ENCODE measurements at places on chromosomes 5 and 9.

- DNase-seq, result no peak
Observed at GRCh38 chr5:105506692-105507277, 1944.2 kb upstream of the NUDT12 start.

GRCh38 chr9:109616571-109617120, 118.5 kb upstream of the PTPN3 start:
- DNase-seq, result no peak

DNA sequence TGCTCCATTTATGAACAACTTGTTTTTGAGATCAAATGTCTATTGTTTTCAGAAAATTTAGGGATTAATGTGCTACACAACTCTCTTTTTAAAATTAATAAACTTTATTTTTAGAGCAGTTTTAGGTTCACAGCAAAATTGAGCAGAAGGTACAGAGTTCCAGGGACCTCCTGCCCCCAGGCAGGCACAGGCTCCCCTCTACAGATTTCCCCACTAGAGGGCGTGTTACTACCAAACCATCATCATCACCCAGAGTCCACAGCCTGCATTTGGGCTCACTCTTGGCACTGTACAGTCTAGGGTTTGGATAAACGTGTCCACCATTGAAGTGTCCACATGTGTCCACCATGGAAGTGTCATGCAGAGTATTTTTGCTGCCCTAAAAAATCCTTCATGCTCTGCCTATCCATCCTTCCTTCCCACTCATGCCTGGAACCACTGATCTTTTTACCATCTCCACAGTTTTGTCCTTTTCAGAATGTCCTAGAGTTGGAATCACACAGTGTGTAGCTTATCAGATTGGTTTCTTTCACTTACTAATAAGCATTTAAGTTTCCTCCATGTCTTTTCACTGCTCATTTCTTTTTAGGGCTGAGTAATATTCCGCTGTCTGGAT, 61.7 kb downstream of the MRPL36 start:
- DNase-seq, result no peak

DNA sequence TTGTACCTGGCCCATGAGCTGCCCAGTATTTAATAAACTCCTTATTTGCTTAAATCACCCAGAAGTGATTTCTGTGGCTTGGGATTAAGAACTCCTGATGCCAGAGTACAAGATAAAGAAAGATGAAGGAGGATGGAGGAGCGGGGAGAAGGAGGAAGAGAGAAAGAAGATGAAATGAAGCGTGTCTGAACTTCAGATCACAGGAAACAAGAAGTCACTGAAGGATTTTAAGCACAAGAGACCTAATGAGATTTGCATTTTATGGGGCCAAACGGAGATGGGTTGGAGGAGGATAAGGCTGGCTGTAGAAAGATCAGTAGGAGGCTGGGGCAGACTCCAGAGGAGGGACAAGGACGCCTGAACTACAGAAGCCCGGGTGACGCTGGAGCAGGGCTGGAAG, 3.1 kb downstream of the EIF4E1B start:
- DNase-seq, result no peak

- no peak for DNase-seq
Observed at GRCh38 chr5:122172207-122172606, 42.9 kb downstream of the ZNF474 start.

GRCh38 chr5:141245250-141245717, at the start of gene PCDHB15:
PCDHB15 (plus strand) TSS chr5:141245395; CDS start chr5:141245579, 184 bp downstream.
- no peak for DNase-seq

DNA sequence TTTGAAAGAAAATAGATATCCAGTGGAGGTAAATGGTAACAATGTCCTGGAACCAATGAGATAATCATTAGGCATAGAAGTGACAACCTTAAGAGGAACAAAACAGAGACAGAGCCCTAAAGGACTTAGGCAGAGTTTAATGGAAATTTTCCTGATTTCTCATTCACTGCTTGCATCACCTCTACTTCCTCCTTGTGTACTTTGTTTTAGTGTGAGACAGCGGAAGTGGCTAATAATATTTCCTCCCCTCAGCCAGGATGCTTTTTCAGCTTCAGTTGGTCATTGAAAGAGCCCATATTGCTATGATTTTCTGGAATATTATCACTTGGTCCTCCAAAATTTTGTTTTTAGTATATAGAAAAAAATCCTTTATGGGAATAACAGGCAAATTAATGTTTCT, 153.4 kb upstream of the MPDZ start:
- DNase-seq, result no peak

- DNase-seq, result no peak
Observed at GRCh38 chr9:10237584-10237983, 375.2 kb downstream of the PTPRD start.

GRCh38 chr5:112062181-112062580, 305.2 kb upstream of the NREP start:
- no peak for DNase-seq

- no peak for DNase-seq
Observed at GRCh38 chr5:130138406-130139045, 234.3 kb downstream of the CHSY3 start.

DNA sequence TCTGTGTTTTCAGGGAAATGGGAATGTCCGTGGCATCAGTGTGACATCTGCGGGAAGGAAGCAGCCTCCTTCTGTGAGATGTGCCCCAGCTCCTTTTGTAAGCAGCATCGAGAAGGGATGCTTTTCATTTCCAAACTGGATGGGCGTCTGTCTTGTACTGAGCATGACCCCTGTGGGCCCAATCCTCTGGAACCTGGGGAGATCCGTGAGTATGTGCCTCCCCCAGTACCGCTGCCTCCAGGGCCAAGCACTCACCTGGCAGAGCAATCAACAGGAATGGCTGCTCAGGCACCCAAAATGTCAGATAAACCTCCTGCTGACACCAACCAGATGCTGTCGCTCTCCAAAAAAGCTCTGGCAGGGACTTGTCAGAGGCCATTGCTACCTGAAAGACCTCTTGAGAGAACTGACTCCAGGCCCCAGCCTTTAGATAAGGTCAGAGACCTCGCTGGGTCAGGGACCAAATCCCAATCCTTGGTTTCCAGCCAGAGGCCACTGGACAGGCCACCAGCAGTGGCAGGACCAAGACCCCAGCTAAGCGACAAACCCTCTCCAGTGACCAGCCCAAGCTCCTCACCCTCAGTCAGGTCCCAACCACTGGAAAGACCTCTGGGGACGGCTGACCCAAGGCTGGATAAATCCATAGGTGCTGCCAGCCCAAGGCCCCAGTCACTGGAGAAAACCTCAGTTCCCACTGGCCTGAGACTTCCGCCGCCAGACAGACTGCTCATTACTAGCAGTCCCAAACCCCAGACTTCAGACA, 9.5 kb downstream of the RAB24 start:
- DNase-seq, result no peak

- DNase-seq, result no peak
Observed at GRCh38 chr9:104808035-104808614, 44.2 kb downstream of the NIPSNAP3B start.

DNA sequence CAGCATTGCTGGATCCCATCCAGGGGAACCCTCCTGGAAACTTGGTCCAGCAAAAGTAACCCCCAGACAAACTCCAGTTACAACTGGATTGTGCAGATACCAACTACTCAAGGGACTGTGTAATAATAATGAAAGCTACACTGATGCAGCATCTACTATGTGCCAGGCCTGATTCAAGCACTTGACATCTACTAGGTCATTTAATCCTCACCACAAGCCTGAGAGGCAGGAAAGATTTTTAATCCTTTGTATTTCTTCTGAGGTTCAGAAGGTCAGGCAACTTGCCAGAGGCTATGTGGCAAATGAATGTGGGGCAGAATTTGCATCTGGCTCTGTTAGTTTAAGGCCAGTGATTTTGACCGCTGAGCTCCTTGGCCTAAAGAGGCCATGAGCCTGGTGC, 29.5 kb upstream of the FOXI1 start:
- DNase-seq, result no peak

DNA sequence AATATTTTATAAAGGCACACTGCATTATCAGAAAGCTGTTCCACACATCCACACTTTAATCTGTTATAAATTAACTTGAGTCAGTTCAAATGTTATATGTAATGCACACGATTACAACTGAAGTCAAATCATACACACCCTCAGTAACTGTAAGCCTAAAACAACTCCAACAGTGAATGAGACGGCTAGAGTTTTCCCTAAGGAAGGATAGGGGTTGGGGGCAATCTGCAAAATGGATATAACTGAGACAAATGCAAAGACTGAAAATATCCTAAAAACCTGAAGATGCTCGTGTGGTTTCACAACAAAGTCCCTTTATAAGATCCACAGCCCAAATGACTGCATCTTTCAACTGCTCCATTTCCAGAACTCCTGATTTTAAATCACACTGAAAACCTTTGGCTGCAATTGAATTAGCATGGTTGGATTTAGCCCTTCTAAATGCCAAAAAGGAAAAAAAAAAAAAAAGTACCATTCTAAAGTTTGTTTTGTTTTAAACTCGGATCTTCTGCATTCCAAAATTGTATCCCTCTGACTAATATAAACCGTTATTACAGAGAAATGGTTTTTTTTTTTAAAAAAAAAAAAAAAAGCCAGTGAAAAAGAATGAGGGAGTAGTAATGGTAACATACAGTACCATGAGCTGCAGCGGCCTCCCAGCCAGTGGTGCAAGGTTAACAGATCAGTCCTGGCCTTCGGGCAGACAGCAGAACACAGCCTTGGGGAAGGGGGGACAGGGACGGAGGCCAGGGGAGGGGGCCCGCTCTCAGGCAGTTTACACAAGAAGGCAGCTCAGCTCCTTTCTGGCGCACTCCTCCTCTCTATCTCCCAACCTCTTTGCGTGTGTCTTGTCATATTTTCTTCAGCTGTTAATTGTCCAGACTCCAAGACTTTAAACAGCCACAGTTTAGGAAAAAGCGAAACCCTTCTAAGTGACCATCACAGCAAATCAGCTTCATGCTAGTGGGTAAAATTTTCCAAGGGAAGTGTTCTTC, 166.1 kb downstream of the BNC2 start:
- no peak for DNase-seq

GRCh38 chr5:154002511-154003020, 36.1 kb downstream of the FAM114A2 start:
- DNase-seq, result no peak

- no peak for DNase-seq
Observed at GRCh38 chr9:74858751-74859414, 28.8 kb downstream of the TRPM6 start.

DNA sequence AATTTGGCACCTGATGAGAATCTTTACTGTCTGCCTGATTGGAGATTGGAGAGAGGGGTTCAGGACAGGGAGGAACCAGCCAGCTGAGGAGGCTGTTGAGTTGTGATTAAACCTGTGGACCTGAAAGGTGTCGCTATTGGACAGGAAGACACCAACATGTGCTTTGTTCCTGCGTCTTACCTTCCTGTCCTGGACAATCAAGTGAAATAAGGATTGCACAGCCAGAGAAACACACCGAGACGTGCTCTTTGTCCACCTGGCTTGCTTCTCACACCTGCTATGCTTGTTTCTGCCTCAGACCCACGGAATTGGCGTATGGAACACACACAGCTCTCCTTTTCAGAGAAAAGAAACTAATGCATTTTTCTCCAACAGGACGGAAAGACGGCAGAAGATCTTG, 57.7 kb upstream of the CTSL start:
- no peak for DNase-seq

DNA sequence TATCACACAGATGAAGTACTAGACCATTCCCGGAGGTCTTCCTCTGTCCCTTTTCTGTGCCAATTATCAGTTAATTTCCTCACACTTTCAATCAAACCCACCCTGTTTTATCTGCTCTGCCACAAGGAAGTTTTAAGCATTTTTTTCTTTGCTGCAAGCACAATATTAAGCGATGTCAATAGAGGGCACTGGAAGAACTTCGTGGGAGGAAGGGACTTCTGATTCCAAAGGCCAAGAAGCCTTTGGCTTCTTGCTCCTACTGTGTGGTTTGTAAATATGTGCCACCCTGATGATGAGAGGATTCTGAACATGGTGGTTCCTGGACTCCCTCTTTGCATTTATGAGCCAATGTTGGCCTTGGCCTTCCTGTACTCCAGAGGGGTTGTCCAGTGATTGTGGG, 1712.5 kb upstream of the C9orf72 start:
- no peak for DNase-seq

DNA sequence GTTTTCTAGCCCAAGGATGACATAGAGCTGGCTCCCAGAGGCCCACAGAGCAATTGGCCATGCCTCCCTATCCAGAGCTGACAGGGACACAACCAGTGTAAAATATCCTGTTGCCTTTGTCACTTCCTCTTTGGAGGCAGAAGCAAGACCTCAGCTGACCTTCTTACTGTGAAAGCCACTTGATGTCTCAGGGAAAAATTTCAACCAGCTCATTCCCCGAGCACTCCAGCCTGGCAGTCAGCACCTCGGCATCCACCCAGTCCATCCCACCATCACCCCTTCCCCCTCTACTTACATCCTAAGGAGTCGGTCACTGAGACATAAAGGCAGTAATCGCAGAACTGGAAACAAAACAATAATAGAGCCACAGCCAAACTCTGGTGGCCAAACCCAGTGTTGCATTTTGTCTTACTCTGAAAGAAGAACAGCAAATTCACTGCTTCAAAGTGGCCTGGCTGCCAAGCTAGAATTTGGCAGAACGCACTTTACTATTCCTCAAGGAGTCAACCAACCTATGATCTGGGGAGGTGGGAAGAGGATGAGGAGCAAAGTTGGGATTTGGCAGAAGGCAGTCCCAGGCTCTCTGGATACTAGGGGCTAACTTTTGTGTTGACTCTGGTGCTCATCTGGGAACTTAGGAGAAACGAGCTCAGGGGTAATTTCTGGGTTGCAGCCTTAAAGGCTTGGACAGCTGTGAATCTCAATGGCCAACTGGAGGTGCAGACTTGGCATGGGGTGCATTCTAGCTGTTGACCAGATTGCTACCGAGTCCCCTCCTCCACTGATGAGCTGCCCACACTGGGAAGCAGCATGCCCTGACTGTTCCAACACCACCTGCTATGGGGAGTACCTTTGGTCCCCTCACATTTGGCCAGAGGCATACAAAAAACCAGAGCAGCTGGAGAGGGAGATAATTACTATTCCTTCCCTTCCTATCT, 13.6 kb downstream of the NIPAL4 start:
- no peak for DNase-seq

DNA sequence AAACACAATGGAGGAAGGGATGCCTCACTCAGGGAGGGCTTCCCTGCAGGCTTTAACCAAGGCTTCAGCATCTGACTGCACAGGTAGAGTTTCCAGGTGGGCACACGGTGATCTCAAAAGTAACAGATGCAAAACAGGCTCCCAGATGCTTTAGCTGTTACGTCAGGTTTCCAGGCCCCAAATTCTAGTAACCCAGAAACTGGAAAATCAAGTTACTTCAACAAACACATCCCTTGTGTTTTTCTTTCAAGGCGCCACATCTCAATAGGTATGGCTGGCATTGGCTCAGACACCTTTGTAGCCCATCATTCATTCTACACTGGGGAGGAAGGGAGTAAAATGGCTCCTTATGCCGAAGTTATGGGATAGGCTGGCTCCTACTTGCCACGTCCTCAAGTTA, 27.4 kb downstream of the NRG2 start:
- DNase-seq, result no peak

DNA sequence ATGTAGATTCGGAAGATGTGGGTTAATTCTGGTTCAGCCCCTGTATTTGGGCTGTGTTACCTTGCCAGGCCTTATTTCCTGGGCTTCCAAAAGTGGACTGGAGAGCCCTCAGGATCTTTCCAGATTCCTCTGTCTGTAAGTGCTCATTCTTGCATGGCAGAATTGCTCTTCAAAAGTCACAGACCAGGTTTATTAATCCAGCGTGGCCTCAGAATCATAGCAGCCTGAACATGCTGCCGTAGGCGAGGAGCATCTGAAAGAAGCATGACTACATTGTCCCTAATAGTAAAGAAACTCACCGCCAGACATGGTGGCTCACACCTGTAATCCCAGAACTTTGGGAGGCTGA, 307.8 kb downstream of the GADD45G start:
- no peak for DNase-seq
